ENCODE measurements at places on chromosomes 13 and 19.
A peak's percentile ranks its signal among the peaks of the same experiment; 100 is the strongest.

DNA sequence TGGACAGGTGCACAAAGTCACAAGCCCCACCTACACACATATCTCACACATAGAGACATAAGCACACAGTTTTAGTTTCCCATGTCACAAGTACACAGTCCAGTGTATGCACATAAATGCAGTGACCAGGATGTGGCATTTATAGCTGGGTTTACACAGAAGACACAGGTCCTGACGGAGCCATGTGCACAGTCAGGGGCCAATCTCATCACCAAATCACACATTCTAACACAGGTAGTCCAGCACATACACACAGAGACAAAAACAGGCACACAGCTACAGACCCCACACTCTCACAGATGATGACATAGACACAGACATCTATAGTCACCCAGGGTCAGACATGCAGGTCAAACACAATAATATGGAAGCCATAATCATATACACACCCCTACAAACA is 2.1 kb downstream of the NUMBL start:
- no peak for DNase-seq

DNA sequence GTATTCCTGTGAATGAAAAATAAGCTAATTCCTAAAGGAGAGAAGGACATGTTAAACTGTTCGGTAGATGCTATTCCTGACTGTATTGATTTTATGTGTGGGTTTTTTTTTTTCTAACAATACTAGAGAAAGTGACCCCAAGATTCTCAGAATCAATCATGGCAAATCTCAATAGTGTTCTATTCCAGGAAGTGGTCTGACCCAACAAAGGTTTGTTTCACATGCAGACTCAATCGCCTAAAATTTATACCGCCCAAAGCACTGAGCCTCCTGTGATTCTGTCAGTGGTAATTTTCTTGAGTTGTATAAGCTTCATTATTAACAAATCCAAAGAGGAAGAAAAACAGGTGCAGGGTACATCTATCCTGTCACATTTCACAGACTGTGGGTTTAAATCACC is 293.7 kb downstream of the SUCLA2 start:
- no peak for DNase-seq

DNA sequence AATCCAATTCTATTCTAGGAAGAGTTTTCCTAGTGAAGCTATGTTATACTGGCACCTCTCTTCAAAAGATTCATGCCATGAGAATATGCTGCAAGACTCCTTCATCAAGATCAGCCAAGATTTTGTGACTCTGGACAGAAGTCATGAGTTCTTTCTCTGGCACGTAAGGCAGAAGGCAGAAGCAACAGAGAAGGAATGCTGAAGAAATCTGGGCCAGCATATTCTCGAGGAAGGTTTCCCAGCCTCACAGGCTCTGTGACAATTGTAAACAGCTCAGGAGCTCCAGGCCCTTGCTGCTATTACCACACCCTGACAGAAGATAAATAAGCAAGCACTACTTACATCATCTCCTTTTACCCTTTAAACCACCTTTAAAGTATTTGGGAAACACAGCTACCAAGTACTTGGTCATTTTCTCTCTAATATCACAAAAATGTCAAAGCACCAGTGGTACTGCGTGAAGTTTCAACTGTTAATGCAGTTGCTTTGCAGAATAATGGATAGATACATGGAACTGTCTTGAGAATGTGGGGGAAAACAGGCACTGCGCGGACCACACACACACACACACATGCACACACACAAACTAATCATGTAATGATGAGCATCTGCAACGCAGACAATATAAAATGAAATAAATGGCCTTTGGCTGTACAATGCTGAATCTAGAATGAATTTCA is 55.4 kb downstream of the INTS6 start:
- DNase-seq = no peak

DNA sequence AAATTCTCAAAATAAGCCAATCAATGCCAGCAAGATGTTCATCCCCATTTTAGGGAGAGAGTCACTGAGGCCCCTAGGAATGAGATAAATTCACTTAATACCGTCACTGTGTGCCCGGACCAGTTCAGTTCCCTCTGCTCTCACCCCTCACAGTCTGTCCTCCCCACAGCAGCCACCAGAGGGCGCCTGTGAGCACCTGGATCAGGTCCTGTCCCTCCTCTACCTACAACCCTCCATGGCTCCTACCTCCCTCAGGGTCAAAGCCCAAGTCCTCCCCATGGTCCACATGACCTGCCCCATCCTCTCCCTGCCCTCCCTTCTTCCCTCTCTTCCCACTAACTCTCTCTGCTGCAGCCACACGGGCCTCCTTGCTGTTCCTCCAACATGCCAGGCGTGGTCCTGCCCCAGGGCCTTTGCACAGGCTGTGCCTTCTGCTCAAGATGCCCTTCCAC is 42.0 kb upstream of the NFIC start:
- DNase-seq = peak; percentile 90

DNA sequence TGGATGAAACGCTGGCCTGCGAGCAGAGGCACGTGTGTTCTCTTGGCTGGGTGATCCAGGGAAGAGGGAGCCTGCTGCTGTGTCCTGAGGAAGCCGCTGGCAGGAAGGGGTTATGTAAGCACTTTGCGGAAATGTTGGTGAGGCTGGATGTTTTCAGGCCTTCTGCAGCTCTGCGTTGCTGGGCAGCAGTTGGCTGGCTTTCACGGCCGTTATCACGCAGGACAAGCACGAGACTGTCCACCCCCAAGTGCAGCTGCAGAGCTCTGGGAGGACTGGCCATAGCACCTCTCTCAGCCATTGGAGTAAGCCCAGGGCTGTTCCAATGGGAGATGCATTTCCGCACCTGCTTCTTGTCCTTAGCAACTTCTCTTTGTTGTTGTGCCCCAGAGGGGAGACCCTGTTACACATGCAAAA is 146.9 kb upstream of the SOX21 start:
- DNase-seq = no peak

GRCh38 chr13:23980160-23980551 is 82.9 kb upstream of the C1QTNF9B start:
- DNase-seq = peak; percentile 84

DNA sequence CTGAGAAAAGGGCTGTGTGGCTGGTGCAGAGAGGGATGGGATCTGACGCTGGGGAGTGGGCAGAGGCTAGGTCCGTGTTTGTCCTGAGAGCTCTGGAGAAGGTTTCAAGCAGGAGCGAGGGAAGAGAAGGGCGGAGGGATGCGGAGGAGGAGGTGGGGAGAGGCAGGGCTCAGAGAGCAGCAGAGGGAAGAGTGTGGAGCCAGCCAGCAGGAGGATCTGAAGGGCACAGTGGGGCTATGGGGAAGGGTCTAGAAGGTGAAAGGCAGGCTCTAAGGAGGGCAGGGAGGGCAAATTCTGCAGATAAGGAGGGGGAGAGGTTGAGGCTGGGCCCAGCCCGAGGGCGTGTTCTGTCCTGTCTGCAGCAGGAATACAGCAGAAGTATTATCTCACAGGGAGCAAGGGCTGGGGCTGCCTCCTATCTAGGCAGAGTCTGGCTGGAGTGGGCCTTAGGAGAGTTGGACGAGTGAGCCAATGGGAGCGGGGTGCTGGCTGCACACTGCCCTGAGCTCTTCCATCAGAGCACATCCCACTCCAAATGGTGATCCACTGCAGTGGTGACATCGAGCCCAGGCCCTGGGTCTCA is 6.1 kb downstream of the AP2A1 start:
- no peak for DNase-seq

DNA sequence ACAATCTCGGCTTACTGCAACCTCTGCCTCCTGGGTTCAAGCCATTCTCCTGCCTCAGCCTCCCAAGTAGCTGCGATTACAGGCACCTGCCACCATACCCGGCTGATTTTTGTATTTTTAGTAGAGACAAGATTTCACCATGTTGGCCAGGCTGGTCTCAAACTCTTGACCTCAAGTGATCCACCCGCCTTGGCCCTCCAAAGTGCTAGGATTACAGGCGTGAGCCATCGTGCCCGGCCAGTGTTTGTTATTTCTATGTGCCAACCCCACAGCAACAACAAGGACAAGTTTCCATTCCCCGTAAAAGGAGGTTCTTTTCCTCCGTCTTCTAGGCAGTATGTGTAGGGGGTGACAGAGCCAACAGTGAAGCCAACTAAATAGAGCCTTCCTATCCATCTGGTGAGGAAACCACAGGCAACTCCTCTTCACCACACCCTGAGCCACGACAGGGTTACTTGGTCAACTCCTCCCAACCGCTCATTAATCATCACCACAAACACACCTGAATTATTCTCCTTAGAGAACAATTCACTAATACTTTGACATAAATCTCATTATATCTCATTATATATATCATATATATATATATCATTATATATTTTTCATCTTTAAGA is 25.5 kb downstream of the FOXO1 start:
- DNase-seq = no peak
